ENCODE measurements at places on chromosomes 16 and 17.

DNA sequence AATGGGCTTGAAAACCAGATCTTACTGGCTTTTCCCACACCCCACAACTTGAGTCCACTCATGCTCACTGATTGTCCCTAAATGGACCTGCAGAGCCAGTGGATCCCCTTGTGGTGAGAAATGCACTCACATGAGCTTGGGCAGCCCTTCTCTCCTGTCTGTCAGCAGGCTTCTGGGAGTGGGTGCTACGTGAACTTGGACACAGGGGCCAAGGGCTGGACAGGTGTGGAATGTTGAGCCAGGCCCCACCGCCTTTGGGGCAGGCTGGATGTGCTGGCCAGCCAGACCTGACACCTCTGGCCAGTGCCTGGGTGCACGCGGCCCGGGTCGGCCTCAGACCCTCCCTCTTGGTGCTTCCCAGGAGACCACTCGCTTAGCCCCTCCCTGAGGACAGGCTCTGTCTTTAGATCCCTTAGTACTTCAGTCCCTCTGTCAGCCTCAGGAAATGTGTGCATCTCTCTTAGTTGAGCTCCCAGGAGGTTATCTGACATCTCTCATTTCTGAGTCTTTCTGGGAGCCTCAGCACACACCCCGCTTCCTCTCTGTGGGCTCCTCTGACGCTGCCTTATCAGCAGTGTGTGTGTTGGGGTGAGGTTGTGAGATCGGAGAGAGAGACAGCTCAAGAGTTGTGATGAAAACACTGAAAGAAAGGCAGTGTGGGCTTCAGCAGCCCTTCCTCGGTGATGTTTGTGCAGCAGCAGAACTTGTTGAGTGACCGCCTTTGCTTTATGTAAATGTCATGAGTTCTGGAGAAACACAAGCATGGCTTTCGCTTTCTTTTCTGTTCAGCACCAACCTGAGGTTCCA is 117.0 kb downstream of the RAB11FIP4 start:
- no peak for DNase-seq

- no peak for DNase-seq
Observed at GRCh38 chr17:39385040-39385439, 16.4 kb downstream of the FBXL20 start.

- no peak for DNase-seq
Observed at GRCh38 chr17:13784434-13785095, 182.8 kb upstream of the HS3ST3A1 start.

DNA sequence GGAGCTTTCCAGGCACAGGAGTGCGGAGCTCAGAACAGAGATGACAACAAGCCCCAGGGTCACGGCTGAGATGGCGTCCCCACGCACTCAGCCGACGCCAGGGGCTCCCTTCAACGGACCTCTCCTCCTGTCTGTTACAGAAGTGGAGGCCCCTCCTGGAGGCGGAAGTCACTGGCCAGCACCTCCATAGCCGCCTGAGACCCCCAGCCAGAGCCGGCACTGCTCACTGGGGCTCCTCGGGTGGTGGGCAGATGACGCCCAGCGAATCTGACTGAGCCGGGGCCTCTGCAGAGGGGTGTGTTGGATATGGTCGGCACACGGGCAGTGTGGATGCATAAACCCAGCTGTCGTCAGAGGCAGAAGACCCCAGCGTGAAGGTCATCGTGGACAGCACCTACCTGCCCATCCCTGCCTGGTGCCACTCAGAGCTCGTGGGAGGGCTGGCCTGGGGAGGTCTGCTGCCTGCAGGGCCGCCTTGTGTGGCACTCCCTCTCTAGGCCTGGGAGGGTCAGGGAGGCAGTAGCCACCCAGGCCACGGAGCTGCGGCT is 20.0 kb downstream of the NDUFAF8 start:
- no peak for DNase-seq

DNA sequence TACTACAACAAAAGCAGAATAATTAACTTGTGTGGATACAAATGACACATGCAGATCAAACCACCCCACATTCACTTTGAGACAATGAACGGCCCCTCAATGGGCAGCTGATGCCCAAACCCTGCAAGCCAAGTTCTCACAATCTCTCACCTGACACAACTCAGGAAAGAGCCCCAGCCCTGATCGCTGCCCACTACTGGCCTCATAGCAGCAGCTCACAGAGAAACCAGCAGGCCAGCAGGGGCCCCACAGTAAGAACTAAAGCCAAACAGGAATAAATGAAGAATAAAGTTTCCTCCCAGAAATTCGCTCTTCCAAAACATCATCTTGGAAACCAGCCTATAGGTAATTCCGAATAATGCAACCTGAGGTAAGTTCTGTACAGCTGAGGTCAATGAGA is 7.7 kb downstream of the AKTIP start:
- no peak for DNase-seq

- no peak for DNase-seq
Observed at GRCh38 chr17:56449176-56449575, 144.3 kb upstream of the NOG start.

- peak; percentile 68 for DNase-seq
Observed at GRCh38 chr17:49880291-49881053, 32.6 kb upstream of the TAC4 start.

DNA sequence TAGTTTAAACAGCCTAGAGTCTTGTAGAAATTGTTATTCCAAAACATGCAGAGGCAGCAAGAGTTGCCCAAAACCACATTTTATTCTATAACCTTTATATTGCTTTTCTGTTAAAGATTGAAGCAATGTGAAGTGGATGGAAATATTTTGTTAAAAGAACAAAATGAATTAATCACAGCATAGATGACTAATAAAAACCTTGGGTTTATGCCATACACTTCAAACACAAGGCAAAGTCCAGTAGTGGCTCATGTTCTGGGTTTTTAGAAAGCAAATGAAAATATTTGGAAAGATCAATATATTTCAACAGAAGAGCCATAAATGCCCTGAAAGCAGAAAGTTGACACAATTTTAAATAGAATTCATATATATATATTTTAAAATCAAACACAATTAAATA is 36.7 kb upstream of the ULK2 start:
- no peak for DNase-seq

DNA sequence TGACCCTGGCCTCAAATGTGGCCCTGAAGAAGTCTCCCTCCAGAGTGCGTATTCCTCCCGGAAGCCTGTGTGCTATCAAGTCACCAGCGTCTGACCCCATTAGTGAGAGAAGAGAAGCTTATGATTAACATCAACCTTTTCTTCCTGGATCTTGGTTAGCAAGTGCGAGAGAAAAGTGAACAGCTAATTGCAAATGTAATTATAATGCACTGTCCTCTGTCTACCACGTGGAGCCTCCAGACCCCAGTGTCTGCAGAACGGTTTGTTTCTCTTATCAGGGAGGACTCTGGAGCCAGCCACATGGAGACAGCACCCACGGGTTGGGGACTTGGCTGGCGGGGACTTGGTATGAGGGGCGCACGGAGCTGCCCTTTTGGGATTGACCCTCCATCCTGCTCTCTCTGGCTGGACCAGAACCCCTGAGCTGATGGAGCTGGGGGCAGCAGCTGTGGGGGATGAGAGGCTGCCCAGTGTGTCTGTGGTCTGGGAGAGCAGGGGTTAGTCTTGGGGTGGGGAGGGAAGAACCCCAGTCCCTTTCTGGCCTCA is 5.7 kb upstream of the TAC4 start:
- DNase-seq: no peak

- DNase-seq: no peak
Observed at GRCh38 chr17:34375426-34375997, 12.5 kb upstream of the CCL1 start.

DNA sequence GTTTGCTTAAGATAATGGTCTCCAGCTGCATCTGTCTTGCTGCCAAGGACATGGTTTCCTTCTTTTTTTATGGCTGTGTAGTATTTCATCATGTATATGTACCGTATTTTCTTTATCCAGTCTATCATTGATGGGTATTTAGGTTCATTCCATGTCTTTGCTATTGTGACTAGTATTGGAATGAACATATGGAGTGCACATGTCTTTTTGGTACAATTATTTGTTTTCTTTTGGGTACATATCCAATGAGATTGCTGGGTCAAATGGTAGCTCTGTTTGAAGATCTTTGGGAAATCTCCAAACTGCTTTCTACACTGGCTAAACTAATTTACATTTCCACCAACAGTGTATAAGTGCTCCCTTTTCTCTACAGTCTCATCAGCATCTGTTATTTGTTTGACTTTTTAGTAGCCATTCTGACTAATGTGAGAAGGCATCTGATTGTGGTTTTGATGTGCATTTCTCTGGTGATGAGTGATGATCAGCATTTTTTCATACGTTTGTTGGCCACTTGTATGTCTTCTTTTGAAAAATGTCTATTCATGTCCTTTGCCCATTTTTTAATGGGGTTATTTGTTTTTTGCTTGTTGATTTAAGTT is 66.2 kb downstream of the TNFRSF13B start:
- no peak for DNase-seq

DNA sequence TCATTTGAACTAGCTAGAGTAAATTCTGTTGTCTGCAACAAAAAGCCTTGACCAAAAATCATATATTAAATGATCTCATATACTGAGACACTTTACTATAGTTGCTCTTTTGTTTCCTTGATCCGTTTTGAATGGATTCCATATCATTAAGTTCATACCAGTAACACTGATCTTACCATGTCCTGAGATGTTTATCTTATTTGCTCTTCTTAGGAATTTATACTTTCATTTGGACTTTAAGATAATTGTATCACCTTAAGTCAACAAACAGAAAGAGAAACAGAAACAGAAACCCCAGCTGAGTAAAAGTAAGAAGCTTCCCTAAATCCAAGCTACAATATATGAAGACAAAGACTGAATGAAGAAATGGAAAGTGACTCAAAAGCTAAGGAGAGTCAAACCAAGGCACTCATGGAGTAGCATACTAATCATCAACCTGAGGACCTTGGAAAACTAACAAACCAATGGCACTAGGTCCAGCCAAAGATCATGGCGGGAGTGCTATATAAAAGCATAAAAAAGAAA is 106.5 kb upstream of the COX10 start:
- no peak for DNase-seq

DNA sequence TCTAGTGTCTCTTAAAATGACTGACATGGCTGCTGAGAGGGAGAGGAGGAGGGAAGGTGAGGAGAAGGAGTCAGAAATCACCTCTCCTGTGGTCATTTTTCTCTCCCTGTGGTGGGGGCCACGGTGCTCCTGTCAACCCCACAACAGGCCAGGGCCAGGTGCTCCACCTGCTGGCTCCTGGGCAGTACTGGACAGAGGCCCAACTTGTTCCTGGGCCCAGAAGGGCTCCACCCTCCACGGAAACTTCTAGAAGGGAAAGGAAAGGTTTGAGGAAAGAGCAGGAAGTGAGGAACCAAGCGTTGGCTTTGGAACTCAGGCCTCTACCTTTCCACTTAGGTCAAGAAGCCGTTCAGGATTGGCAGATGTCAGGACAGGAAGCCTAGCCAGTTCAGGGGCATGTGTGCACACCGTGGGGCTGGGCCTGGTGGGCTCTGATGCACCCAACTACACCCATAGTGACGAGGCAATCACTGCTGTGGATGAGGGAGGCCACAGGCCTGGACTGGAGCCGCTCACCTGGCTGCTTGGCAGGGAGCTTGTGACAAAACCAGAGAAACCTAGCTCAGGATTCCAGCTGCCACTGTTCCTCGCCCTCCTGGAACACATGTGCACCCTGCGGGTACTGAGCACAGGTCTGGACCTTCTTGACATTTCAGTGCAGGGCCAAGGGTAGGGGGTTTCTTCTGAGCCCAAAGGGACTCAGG is 36.1 kb downstream of the WNT3 start:
- peak; percentile 31 for DNase-seq

DNA sequence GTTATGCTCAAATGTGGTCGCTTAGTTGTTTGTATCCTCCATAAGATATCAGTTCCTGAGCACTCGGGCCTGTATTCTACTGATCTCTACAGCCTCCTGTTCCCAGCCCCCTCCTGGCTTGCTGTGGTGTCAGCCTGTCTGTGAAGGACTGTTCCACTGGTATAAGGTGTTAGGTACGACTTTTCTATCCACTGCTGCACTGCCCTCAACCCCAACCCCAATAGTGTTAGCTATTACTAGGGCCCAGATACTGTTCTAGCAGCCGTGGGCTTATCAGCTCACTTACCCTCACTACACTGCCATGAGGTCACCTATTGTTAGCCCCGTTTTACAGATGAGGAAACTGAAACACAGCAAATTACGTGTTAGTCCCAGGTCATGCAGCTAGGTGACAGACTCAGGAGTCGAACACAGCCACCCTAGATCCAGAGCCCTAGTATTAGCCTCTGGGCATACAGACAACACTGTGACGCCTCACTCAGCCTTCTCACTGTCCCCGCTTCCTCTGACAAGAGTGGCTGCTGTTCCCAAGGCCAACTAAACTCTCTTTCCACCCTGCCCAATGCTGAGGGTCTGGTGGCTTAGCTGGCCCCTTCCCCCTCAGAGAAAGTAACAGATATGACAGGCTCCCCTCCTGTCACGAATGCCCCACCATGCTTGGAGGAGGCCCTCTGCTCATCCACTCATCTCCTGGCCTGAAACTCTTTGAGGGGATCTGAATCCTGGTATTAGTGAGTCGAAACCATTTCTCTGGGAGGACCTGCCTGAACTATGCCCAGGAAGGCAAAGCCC is 25.6 kb upstream of the ZNF652 start:
- DNase-seq: no peak
